ENCODE measurements at places on chromosomes 13 and 19.

GRCh38 chr13:114264886-114265611 lies 16.4 kb upstream of the UPF3A start:
- DNase-seq, result no peak
- H3K4me1 ChIP-seq, result peaks cover 18% of the 10 kb centered on the region
- peaks cover 21% of the 10 kb centered on the region for H3K36me3 ChIP-seq
- no peaks in the 10 kb centered on the region for H3K27me3 ChIP-seq
- H3K27ac ChIP-seq, result no peak overlapping the region

- no peak overlapping the region for H3K27ac ChIP-seq
- no peaks in the 10 kb centered on the region for H3K27me3 ChIP-seq
- H3K4me3 ChIP-seq, result no peak overlapping the region
- no peaks in the 10 kb centered on the region for H3K36me3 ChIP-seq
- DNase-seq, result no peak
- no peaks in the 10 kb centered on the region for H3K4me1 ChIP-seq
These were observed 27.8 kb upstream of the ATP12A start for GRCh38 chr13:24652359-24652758.

DNA sequence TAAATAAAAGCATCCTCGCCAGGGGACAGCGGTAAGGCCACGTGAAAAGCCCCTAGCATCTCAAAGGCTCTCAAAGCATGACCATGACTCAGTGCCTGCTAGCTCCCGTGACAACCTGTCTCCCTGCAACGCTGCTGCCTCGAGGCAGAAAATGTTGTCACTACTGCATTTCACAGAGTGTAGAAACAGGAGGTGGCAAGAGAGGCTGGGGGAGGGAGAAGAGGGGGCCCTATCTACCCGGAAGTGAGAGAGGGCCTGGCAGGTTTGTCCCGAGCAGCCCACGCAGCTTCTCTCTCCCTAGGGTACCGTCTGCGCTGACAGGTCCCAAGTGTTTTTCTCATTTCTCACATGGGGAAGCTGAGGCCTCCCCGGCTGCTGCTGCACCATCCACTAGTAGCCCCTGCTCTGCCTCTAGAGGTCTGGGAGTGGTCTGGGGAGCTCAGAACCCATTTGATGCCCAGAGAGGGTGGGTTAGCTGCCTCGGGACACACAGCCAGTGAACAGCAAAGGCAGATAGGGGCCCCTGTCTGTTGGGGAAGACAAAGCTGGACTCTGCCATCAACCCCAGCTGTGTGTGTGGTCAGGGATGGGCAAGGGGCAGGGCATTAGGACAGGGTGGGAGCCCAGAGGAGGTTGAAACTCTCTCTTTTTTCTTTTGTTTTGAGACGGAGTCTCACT lies 3.7 kb downstream of the TINCR start:
- no peak overlapping the region for H3K4me3 ChIP-seq
- H3K27me3 ChIP-seq, result peaks cover 13% of the 10 kb centered on the region
- H3K36me3 ChIP-seq, result no peaks in the 10 kb centered on the region
- no peak overlapping the region for H3K27ac ChIP-seq

- DNase-seq, result no peak
- peak overlapping the region; percentile 40 for H3K27ac ChIP-seq
- no peak overlapping the region for H3K4me3 ChIP-seq
These were observed 6.0 kb downstream of the DDX39A start for GRCh38 chr19:14412996-14413692.

DNA sequence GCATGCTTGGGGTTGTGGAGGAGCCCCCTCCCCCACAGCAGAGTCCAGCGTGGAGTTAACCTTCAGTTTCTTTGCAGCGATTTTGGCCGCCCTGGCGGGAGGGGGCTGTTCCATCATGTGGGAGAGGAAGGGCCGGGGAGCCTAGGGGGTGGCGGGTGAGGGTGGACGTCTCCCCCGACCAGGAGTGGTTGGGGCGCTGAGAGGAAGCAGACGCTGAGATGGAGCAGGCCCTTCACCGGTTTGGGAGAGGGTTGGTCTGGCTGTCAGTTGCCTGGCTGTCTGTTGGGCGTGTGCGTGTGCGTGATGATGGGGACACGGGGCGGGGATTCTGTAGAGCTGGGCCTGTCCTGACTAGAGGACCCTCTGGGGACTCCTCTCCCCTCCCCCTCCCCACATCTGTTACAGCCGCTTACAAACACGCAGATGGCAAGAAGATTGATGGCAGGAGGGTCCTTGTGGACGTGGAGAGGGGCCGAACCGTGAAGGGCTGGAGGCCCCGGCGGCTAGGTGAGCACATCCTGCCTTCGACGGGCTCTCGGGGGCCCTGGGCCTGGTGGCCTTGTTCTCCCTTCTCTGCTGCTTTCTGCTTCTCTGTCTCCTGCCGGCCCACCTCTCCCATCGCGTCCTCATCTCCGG lies 9.8 kb upstream of the LIN7B start:
- no peaks in the 10 kb centered on the region for H3K4me1 ChIP-seq
- H3K36me3 ChIP-seq, result peaks cover 87% of the 10 kb centered on the region
- no peak overlapping the region for H3K4me3 ChIP-seq
- H3K27ac ChIP-seq, result no peak overlapping the region

DNA sequence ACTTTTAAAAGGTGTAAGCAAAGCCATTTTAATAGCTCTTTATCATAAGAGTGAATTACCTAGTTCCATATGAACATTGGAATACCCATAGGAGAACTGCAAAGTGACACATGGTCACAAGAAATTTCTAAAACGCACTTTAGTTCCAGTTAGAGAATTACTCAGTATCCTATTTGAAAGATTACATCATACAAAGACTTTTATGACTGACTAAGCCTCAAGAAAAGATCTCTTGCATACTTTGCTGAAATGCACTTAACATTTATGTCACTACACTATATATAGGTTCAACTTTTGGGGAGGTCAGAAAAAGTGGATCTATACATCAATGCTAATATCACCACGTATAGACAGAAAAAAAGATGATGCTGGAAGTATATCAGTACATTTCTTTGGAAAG lies 7.1 kb downstream of the PCDH9 start:
- H3K4me3 ChIP-seq, result no peak overlapping the region
- no peaks in the 10 kb centered on the region for H3K27me3 ChIP-seq
- no peak overlapping the region for H3K27ac ChIP-seq
- no peak for DNase-seq
- no peaks in the 10 kb centered on the region for H3K4me1 ChIP-seq

GRCh38 chr13:97761796-97762540 lies 191.5 kb upstream of the IPO5 start:
- H3K4me3 ChIP-seq, result no peak overlapping the region
- no peaks in the 10 kb centered on the region for H3K27me3 ChIP-seq
- no peaks in the 10 kb centered on the region for H3K4me1 ChIP-seq
- H3K27ac ChIP-seq, result no peak overlapping the region
- no peaks in the 10 kb centered on the region for H3K36me3 ChIP-seq

- H3K27ac ChIP-seq, result no peak overlapping the region
- no peaks in the 10 kb centered on the region for H3K4me1 ChIP-seq
- no peaks in the 10 kb centered on the region for H3K27me3 ChIP-seq
- no peak overlapping the region for H3K4me3 ChIP-seq
These were observed 19.1 kb upstream of the URI1 start for GRCh38 chr19:29922972-29923371.

DNA sequence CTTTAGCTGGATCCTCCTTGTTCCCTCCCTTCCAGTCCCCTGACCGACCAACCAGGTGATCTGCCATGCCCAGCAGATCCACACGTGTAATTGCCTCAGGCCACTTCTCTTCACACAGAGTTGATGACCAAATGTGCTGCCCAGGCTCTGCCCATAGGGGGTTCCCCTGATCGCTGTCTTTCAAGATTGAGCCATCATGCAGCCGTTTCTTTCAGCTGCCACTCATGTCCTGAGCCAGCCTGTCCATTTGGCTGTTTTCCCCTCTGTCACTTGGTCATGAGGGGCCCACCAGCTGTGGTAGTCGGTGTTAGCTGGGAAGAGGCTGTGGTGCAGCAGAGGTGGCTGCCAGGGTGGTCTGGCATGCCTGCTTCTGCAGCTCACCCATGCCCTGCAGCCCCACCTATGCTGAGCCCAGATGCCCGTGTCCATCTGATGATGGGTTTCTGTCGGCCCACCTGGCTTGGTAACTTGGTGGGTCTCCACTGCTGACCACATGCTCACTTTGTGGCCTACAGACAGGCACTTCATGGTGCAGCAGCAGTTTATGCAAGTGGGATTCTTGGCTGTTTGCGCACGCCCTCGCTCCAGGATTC lies 35.6 kb upstream of the GPR183 start:
- H3K4me1 ChIP-seq, result peaks cover 34% of the 10 kb centered on the region
- H3K27ac ChIP-seq, result no peak overlapping the region

DNA sequence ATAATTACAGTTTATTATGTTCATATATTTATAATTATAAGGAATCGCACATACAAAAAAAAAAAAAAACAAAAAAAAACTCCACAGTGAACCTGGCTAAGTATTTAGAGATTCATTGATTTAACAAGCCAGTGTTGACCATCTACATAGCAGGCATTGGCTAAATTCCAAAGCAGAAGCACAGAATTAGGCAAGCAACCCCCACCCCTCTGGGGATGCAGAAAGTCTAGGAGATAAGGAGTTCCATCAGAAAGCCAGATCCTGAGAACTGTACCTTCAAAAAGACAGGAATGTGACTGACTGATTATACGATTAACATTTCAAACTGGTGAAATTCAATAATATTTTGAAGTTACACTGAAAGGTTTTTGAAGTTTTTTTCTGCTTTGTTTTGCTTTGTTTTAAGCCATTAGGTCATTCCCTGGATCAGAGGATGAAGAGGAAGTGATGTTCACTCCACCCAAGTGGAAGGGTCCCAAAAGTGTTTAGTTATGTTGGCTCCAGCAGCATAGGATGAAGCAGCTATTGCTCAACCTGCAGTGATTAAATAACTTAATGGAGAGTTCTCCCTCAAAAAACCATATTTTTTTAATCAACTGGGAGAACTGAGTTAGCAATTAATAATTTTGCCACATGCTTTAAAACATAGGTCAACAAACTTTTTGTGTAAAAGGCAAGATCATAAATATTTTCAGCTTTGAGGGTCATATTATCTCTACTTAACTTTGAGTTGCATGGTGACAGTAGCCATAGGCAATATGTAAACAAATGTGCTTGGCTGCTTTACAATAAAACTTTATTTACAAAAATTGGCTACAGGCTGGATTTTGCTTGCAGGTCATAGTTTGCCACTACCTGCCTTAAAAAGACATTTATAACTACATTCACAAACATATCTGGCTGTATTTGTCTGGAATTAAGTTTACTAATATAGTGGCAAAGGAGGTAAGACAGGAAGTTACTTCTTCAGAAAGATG lies 49.6 kb downstream of the DOCK9 start:
- H3K36me3 ChIP-seq, result no peaks in the 10 kb centered on the region
- DNase-seq, result no peak
- no peak overlapping the region for H3K4me3 ChIP-seq
- no peaks in the 10 kb centered on the region for H3K4me1 ChIP-seq

- DNase-seq, result no peak
- H3K4me3 ChIP-seq, result no peak overlapping the region
- peaks cover 7% of the 10 kb centered on the region for H3K36me3 ChIP-seq
- no peaks in the 10 kb centered on the region for H3K27me3 ChIP-seq
These were observed 5.8 kb upstream of the DNM2 start for GRCh38 chr19:10712045-10712444.

Data from effector memory CD4-positive, alpha-beta T cell (primary cell).